ENCODE measurements at places on chromosomes 6 and 20.

- DNase-seq, result no peak
Observed at GRCh38 chr6:75855052-75855451, 106.0 kb downstream of the MYO6 start.

GRCh38 chr6:35166520-35166919 lies 25.4 kb upstream of the TCP11 start:
- DNase-seq, result no peak

DNA sequence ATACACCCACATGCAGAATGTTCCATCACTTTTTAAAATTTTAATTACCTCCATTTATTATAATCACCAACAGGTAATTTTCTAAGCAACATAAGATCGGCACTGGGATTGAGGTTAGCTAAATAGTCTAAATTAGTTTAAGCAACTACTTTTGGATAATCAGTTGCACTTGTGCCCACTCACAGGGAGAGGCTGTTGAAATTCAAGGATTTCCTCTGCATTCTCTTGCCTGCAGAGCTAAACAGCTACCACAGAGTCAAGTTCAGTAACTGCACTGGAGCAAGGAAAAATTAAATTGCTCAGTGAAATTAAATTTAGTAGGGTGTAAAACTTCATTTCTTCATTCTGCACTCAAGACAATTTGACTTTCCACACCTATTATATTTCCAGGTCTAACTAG lies 120.7 kb upstream of the CCDC28A start:
- no peak for DNase-seq

DNA sequence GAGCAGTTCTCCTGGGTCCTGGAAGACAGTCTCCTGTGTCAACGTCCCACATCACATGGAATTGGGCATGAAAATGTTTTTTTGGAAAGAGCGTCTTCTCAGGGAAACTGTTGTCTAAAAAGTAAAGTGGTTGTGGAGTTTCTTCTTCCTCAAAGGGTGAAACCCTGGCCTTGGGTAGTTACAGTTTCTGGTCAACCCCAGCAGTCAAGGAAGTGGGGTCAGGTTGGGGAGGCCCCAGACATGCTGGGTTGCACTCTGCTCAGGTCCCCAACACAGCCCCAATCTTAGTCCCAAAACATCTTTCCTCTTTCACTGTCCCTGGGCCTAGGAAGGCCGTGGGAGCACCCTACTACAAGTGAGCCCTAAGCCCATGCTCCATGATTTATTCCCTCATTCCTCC lies 996 bp upstream of the NFKBIE start:
- DNase-seq, result no peak

GRCh38 chr6:150347845-150348244 lies 21.0 kb upstream of the IYD start:
- no peak for DNase-seq

- DNase-seq, result no peak
Observed at GRCh38 chr6:113529196-113529595, 327.9 kb upstream of the MARCKS start.

DNA sequence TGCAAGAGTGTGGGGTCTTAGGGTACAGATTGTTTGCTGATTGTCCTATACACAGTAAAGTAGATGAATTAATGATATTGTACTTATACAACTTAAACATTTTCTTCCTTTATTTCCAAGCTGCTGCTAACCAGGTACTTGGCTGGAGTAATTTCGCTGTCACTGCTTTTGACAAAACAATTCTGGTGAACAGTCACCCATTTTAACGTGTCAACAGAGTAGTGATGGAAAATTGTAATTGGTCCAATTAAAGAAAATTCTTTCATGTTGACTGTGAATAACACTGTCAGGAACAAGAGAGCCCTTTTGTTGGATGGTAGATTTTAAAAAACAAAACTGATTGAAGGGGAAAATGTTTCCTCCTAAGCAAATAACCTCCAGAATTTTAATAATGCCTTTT lies 26.4 kb upstream of the MROH8 start:
- no peak for DNase-seq

GRCh38 chr6:37517411-37517812 lies 17.7 kb upstream of the CCDC167 start:
- peak; percentile 48 for DNase-seq

- no peak for DNase-seq
Observed at GRCh38 chr6:33410711-33411631, at the start of gene PHF1. PHF1 (plus strand) TSS chr6:33411014; CDS start chr6:33412264, 1,250 bp downstream.

DNA sequence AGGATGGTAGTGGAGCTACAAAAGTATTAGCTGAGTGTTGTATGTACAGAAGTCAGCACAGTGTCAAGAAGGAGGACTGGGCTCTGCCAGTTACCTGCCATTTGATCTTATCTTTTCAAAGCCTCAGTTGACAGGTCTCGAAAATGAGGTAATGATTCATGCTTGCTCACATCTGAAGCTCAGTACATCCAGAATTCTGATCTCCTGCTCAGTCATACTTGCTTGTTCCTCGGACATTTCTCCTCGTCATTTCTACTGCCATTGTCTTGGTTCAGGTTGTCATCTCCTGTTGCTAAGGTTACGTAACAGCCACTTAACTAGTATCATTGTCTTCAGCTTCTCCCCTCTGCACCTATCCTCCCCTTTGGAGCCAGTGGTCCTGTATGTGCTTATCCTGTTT lies 89.5 kb downstream of the SLX4IP start:
- no peak for DNase-seq

DNA sequence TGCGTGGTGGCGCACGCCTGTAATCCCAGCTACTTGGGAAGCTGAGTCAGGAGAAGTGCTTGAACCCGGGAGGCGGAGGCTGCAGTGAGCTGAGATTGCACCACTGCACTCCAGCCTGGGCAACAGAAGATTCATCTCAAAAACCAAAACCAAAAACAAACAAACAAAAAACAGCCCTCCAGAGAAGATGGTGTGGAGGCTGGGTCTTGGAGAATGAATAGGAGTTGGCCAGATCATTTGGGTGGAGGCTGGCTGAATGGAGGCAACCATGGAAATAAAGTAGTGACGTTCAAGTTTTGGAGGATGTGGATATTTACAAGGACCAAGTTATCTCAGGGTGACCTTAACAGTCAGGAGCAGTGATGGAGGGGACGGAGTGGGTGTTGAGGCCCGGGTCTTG lies 24.7 kb downstream of the HIVEP1 start:
- DNase-seq, result no peak

DNA sequence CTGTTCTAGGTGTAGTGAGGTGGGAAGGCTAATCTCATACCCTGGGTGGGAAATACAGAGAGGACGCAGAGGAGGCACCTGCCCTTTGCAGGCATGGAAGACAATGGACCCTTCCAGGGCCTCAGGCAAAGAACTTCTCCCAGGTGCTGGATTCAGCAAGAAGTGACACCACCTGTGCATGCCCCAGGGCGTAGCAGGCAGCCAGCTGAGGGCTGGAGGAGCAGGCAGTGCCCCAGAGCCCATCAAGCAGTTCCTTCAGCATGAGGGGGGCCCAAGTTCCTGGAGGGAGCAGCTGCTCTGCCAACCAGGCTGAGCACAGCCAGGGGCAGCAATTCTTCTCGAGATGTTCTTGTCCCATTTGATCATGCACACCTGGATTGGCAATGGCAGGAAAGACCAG lies 170.3 kb upstream of the PDE10A start:
- no peak for DNase-seq

GRCh38 chr6:25022140-25022553 lies 86.4 kb upstream of the RIPOR2 start:
- no peak for DNase-seq

DNA sequence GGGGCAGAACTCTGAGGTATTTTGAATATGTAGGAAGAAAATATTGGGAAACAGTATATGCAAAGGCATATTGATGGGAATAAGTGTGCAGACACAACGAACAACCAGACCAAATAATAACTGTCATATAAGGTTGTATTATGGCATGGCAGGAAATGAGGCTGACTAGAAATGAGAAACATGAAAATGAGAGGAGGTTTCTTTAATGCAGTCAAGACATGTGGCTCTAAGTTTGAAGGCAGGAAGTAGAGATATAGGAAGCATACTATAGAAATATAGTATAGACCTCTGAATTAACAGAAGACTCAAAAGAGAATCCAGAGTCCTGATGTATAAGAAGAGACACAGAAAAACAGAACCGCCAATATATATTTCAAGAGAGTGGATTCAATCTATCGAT lies 459.7 kb upstream of the PTCHD4 start:
- no peak for DNase-seq

DNA sequence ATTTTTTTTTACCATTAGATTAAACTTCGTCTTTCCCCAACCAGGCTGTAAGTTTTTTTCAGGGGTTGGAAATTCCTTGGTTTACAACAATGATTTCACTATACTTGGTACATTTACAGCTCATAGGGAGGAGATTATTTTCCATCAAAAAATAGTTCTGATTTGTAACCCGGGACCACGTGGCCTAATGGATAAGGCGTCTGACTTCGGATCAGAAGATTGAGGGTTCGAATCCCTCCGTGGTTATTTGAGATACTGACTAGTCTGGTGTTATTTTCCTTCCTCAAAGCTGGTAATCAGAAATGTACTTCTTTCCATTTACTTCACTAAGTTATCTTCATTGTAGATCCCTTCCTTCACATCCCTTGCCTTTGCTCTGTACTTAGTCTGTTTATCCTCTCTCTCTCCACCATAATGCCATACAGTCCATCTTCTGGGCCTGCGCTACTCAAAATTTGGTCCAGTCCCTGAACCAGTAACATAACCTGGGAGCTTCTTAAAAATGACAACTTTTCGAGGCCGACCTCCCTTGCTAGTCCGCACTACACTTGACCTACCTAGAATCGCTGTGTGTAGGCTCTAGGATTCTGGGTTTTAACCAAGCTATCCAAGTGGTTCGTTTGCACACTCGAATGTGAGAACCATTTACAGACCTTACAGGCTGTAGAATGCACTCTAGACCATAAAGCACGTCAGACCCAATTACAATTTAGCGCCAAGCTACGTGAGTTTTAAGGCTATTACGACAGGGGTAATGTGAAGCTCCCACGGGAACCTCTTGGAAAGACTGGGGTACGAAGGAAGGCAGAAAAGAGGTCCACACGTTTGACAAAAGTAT lies 42.1 kb upstream of the BTN3A2 start:
- DNase-seq, result no peak

GRCh38 chr6:104118274-104118673 lies 741.4 kb downstream of the HACE1 start:
- DNase-seq, result no peak

GRCh38 chr20:53077373-53078205 lies 105.4 kb downstream of the TSHZ2 start:
- no peak for DNase-seq

GRCh38 chr6:81925201-81925600 lies 172.7 kb upstream of the TENT5A start:
- DNase-seq, result no peak

DNA sequence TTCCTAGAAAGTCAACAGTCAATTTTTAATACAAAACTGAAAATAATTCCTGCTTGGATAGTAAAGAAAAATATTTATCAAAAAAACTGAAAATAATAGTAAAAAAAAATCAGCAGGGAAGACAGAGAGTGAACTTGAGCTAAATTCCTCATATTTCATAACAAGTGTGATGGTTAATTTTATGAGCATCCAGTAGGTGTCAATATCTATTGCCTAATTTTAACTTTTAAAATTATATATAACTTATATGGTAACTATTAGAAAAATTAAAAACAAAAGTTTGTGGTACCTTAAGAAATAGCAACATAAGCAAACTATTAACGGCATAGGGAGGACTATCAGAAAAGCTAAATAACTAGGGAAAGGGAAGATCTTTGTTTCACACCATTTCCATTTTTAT lies 2.1 kb downstream of the EPM2A start:
- DNase-seq, result no peak

DNA sequence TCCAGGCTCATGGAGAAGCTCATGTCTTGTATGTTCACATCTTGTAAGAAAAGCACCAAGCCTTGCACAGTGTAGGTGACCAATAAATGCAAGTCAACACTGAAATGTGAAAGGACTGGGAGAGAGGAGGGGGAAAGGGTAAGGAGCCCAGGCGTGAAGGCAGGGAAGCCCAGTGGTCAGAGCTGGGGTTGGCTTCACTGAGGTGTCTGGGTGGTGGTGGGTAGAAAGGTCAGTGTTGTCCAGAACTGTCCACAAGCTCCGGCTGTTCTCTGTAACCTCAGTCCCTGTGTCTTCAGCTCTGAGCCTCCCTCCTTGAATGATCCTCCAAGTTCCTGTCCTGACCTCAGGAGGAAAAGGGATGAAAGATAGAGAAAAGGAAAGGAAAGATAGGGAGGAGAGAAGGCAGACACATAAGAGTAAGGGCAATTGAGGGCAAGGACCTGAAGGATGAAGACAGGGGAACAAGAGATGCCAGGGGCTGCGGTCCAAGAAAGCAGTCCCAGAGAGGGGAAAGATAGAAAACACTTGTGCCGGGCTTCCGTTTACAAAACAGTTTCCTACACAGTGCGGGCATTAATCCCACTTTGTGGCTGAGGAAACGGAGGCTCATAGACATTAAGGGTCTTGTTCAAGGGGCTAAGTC lies 2.4 kb upstream of the TNXB start:
- DNase-seq, result no peak

- no peak for DNase-seq
Observed at GRCh38 chr20:39624316-39624715, 662.2 kb downstream of the DHX35 start.

DNA sequence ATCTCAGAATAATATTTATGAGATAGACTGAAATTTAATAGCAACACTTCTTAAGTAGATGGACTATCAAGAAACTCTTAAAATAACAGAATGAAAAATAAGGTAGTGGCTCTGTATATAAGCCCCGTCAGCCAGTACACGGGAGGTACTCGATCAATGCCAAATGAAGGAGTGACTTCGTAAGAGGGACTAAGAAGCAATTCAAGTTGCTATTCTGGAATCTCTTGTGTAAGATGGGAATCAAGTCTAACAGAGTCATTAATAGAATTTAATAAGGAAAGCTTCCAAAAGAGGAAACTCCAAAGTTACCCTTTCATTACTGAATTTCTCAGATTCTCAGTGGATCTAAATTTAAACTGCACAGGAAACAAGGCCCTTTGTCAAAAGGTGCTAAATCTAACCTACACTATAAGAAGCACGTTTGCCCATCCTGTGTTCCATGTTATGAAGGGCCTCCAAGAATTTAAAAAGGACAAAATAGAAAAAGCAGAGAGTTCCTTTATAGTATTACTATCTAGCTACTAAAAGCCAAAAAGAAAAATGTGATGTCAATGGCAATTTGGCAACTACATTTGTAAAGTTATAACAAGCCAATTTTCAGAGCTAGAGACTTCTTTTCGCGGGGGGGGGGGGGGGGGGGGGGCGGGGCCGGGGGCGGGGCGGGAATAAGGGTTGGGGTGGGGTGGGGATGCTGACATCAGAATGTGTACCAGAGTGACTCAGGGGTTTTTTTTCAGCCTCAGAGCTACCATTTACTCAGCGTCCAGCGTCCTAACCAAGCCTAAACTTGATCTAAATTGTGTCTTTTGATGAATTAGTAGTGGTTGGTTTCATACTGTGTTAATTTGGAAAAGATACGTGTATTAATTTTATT lies 200.6 kb downstream of the GMPR start:
- DNase-seq, result no peak

- no peak for DNase-seq
Observed at GRCh38 chr6:90456001-90456400, 130.9 kb downstream of the MAP3K7 start.

DNA sequence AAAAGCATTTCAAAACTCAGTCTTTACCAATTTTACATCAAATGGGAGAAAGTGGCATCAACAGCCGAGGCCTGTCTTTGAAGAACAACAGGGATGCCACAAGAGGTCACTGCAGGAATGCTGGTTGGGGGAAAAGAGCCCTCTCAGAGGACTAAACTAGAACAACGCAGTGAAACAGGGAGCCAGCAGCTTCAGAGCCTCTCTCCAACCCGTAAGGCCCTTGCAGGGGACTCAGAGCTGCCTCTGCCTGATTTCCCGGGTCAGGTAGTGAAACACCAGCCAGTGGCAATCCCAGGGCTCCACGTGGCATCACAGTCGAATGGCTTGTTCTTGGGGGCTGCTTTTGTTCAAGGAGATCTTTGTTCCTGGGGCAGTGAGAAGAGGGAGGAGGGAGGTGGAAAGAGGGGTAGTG lies 55.0 kb upstream of the KCNK16 start:
- DNase-seq, result no peak
